ENCODE measurements at places on chromosomes 13 and 19.

DNA sequence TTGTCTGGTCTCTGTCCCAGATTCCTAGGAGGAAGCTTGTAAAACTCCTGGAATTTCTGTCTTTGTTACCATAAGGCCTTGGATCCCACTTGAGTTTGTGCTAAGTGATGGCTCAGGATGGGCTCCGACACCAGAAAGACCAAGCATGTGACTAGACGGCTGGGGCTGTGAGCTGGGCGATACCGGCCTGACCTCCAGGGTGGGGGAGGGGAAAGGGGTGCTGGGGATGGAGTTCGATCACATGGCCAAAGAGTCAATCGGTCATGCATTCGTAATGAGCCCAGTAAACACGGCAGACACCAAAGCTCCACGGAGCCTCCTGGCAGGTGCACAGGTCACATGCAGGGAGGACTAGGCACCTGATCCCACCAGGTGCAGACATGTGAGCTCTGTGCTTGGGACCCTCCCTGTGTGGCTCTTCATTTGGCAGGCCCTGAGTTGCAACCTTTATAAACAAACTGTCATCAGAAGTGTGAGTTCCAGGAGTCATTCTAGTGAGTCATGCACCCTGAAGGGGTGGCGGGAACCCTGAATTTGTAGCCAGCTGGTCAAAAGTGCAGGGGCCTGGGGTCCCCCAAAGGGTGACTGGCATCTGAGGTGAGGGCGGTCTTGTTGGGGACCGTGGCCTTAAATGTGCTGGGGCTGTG lies 27.1 kb downstream of the ELAVL1 start:
- no peak for DNase-seq

DNA sequence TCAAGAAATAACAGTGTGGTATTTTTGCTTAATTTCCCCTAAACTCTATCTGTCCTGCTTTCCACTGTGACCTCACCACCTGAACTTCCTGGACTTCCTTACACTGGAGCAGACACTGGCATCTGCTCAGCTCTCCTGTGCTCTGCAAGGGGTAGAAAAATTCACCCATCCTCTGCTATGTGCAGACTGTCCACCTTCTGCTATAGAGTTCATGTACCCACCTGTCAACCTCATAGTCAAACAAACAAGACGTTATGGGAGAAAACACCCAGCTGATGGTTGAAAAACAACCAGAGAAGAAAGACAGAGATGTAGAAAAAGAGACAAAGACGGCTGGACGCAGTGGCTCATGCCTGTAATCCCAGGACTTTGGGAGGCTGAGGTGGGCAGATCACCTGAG lies 12.2 kb downstream of the LAIR1 start:
- no peak for DNase-seq

DNA sequence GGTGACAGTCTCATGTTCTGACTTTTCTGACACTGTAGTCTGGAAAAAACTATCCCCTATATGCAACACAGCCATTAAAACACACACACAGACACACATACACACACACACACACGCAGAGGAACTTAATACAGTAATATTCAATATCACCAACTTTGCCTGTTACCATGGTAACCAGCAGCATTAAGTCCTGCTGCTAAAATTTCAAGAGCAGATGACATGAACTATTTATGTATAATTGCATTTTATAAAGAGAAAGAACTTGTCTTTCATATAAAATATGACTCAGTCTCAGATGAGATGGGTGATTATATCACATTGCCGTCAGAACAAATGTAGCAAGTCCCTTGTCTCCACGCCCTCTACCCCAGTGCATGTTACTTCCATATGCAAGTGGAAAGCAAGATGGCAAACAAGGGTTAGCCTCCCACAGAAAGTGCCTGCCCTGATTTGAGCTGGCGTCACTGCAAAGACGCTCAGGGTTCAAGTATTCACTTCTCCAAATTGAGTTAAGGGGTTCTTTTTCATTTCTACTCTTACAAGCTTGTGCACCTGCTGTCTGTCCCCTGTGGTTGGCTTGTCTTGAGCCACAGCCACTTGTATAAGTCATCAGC lies 576.8 kb downstream of the UQCRFS1 start:
- DNase-seq, result no peak

DNA sequence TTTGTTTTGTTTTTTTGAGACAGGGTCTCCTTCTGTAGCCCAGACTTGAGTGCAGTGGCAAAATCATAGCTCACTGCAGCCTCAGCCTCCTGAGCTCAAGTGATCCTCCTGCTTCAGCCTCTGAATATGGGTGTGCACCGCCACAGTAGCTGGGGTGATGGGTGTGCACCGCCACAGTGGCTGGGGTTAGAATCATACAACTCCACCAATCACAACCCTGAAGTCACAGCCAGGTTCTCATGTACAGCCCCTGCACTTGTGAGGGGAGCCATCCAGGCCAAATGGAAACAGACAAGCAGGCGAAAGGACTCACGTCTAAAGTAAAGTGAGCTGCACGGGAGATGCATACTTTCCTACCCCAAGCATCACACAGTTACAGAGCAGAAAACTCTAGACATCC lies 63.1 kb upstream of the RANBP3 start:
- no peak for DNase-seq

DNA sequence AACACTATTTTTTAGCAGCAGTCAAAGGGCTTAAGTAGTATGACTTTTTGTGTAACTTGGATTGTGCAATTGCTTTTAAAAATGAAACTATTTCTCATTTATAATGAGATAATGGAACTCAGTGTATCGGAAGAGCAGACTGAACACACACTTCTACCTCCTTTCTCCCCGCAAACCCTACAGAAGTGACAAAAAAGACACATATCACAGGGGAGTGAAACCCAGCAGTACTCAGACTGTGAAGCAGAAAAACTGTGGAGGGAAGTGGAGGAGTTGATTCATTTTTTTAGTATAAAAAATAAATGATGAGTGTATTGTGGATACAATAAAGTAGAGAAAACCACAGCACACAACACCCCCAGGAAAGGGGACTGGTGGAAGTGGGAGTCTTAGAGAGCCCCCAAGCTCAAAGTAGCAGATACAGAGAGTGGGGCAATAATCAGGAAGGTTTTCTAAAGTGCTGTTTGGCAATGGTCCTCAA lies 9.7 kb downstream of the LPAR6 start:
- no peak for DNase-seq

- no peak for DNase-seq
Measured at GRCh38 chr19:38055010-38055409, 148.0 kb downstream of the SIPA1L3 start.

DNA sequence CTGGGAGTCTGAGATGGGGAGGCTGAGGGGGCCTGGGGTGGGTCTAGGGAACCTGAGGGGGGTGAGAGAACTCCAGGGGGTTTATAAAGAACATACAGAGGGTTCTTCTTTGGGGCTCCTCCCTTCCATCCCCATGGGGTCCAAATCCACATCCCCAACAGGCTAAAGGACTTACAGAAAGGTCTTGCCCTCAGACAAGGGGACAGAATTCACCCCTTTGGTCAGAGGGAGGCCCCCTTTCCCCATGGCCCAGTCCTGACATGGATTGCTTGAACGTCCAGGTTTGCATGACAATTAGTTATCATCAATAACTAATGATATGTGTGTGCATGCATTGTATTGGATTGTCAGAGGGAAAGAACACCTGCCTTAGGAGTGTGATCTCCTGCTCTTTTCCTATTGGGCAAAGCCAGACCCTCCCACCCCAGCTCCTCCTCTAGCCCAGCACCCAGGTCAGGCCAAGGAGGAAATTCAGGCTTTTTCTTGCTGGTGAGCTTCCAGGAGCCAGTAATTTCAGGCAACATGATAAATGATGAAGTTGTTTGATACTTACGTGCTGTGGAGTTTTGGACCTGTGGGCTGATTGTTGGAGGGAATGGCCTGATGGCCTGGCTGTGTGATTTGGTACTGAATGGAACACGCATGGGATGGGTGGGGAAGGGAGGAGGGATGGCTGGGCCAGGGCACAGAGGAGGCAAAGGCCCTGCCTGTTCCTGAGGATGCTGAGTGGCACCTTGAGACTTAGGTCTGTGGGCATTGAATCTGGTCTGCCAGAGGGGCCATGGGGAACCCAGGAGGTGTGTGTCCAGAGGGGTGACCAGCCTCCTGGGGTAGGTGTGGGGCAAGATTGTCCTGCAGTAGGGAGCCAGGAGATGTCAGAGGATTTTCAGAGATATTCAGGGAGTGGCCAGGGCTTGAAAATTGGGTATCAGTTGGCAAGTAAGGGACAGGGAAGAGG lies 1.1 kb downstream of the KLHL26 start:
- no peak for DNase-seq

DNA sequence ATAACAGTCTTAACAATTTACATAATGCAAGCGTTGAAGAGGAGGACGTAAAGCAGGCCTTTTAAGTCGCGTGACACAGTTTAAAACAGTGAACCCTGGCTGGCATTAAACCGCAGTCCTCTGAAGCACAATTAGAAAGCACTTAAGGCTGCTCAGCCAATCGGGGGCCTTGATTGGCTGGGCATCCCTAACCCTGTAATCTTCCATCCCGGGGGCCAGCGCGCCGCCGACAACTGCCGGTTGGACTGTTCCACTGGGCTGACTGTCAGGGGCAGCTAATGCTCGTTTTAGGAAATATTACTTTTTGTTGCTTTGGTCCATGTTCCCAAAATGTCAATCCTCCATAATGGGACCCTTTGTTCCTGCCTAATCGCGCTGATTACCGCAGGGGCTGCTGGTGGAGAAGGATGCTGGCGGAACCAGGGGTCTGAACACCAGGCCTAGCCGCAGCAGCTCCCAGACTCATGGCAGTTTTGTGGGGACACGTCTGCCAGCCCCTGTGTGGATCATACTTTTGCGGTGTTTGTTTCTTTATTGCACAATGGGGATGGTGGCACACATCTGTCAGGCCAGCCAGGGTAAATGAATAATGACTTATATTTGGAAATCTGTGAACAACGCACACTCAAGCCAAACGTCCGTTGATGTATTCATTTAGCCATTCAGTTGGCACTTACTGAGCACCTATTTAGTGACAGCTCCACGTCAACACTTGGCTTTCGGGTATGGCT lies 127.1 kb upstream of the SPACA7 start:
- no peak for DNase-seq

- no peak for DNase-seq
Measured at GRCh38 chr19:17889609-17890214, 18.0 kb downstream of the SLC5A5 start.

GRCh38 chr19:13817018-13817614 lies 21.9 kb downstream of the ZSWIM4 start:
- DNase-seq, result no peak

GRCh38 chr13:45833663-45834375 lies 17.7 kb downstream of the SIAH3 start:
- no peak for DNase-seq

DNA sequence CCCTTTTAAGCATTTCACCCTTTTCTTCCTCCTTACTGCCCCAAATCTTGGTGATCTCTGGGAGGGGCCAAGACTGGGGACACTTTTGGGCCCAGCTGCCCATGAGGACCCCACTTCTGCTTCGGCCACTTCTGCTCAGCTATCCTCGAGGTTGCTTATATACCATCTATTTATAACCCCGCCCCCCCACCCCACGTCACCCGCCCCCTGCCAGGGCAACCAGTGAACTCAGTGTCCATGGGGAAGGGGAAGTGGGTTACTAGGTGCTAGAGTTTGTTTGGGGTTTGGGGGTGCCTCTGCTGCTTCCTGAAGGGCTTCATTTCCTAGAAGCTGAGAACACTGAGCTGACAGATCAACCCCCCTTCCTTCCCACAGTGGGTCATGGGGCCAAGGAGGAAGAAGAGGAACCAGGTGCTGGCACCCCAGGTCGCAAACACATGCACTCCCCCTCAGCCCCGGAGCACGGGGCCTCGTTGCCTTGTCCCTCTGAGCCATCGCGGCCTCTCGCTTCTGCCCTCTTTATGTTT lies 6.1 kb upstream of the ADGRE5 start:
- DNase-seq, result no peak

- no peak for DNase-seq
Measured at GRCh38 chr19:18899624-18900560, 3.9 kb upstream of the CERS1 start.

DNA sequence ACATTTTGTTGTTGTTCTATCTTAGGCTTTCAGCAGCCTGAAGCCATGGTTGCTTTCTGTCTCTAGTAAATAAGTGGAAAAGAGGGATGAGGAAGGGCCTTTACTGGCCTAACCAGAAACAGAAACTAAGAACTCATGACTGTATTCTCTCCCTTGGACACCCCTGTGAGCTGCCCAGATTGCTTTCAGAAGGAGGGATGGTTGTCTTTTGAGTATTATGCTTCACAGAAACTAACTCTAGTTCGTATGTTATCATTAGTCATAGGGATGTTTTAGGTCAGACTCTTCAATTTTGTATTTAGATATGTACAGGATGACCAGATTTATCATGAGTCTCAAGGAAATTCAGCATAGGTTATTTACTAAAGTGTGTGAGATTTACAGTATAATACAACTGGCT lies 17.5 kb downstream of the BORA start:
- no peak for DNase-seq

DNA sequence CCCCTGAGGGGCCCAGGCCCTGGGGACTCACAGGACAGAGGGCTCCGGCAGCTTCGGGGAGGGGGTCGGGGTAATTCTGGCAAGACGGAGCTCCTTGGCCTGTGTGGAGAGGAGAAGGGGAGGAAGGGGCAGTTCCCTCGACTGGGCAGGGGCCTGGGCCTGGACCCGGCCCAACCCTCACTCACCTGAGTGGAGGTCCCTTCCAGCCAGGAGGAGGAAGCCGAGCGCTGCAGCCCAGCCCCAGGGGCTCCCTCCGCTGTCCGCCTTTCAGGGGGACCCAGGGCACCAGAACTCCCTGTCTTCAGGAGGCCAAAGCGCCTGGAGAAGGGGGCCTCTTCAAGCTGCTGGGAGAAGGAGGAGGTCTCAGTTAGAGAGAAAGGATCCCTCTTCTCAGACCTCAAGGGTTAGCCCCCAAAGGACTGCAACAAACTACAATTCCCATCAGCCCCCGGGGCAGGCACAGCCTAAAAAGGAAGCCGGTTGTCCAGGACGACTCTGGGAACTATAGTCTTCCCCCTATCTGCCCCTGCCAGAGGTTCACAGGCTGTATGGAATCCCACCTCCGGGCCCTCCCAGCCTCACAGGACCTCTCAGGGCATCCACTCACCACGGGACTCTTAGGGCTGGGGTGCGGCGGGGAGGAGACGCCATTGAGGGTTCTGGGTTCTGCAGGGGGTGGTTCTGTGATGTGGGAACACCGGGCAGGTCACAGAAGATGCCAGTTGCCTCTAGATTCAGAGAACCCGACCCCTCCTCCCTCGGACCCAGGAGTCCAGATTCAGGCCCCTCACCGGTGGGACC lies 19.8 kb downstream of the EPS8L1 start:
- DNase-seq, result no peak

DNA sequence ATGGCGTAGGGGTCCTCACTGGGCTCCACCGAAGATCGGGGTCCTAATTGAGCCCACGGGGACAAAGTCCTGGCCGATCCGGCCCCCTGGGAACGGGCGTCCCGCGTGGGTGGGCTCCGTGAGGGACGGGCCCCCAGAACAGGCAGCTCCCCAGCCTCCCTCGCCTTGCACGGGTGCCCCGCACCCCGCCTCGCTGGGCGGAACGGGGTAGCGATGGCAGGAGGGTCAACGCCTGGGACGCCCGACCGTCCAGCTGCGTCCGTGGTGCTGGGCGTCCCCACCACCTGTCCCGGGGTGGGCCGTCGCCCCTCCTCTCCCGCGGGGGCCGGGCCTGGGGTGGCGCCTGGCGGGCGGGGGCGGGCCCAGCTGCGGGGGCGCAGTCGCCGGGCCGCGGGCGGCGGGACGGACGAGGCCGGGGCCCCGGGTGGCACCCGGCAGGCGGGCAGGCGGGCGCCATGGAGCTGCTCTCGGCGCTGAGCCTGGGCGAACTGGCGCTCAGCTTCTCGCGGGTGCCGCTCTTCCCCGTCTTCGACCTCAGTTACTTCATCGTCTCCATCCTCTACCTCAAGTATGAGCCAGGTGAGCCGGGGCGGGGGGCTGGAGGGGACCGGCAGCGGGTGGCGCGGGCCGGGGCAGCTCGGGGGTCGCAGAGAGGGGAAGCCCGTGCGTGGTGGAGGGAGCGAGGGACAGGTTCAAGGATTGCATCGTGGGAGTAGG lies at the start of gene TMEM38A:
TSS of gene TMEM38A (plus strand) at position 377 of the 717 bp plus-strand sequence. CDS start at position 456, 79 bp downstream.
- peak; percentile 87 for DNase-seq

Measured in posterior cingulate gyrus (tissue), 11 donors.